ENCODE measurements at places on chromosomes 6 and 20. TPM values are rescaled to one million over a fixed set of nuclear protein-coding genes. Genes with fewer than 3 reads are reported as not detected.

MUCL3 gene
- polyA plus RNA-seq: not detected

RAET1L gene
- polyA plus RNA-seq: 8.5 TPM

HAO1 gene
- not detected for polyA plus RNA-seq

UBD gene
- not detected for polyA plus RNA-seq

ME1 gene
- 16.7 TPM for polyA plus RNA-seq

CST4 gene
- not detected for polyA plus RNA-seq

EHMT2 gene
- 26.5 TPM for polyA plus RNA-seq

TSBP1 gene
- not detected for polyA plus RNA-seq

PSORS1C2 gene
- polyA plus RNA-seq: not detected

RING1 gene
- polyA plus RNA-seq: 20.3 TPM

EPPIN gene
- not detected for polyA plus RNA-seq

PTPRT gene
- not detected for polyA plus RNA-seq

AP5S1 gene
- 9.0 TPM for polyA plus RNA-seq

TNXB gene
- polyA plus RNA-seq: 0.06 TPM

PRR18 gene
- polyA plus RNA-seq: not detected

FAM209B gene
- polyA plus RNA-seq: 0.38 TPM

PLCB4 gene
- polyA plus RNA-seq: 3.1 TPM

INSM1 gene
- not detected for polyA plus RNA-seq

ADGRF5 gene
- 0.01 TPM for polyA plus RNA-seq

GJA10 gene
- polyA plus RNA-seq: not detected

PLCG1 gene
- polyA plus RNA-seq: 54.1 TPM

DEFB124 gene
- not detected for polyA plus RNA-seq

MRPL2 gene
- polyA plus RNA-seq: 27.4 TPM

MAS1 gene
- polyA plus RNA-seq: not detected

CAGE1 gene
- 0.04 TPM for polyA plus RNA-seq

BPIFB1 gene
- not detected for polyA plus RNA-seq

PAK5 gene
- 0.01 TPM for polyA plus RNA-seq

DEFB132 gene
- polyA plus RNA-seq: not detected

Data from keratinocyte (primary cell).